SK-MEL-5 (cell line): ENCODE measurements at places on chromosomes 11 and 22. TPM values are rescaled to one million over a fixed set of nuclear protein-coding genes. Genes with fewer than 3 reads are reported as not detected.

ANGPTL5 gene
- total RNA-seq: not detected in 2 replicates

PATE4 gene
- not detected in 2 replicates for total RNA-seq

MIEF1 gene
- 34.1 and 35.5 TPM in 2 replicates for total RNA-seq

SMIM35 gene
- not detected in 2 replicates for total RNA-seq

KRTAP5-7 gene
- total RNA-seq: 0.08 TPM in 1 of 2 replicates, not detected in the other

LMO1 gene
- 0.29 TPM in 1 of 2 replicates, not detected in the other for total RNA-seq

RAB3IL1 gene
- total RNA-seq: 6.1 and 6.8 TPM in 2 replicates
